Renal cortical epithelial cell (primary cell): ENCODE measurements at places on chromosomes 11 and 22. TPM values are rescaled to one million over a fixed set of nuclear protein-coding genes. Genes with fewer than 3 reads are reported as not detected.

Gene OR8D1
- not detected in 2 replicates for total RNA-seq

Gene TMEM45B
- 0.50 and 5.0 TPM in 2 replicates for total RNA-seq

Gene KCNJ11
- total RNA-seq: 0.25 and 0.35 TPM in 2 replicates

- no peak for DNase-seq
These were observed 2.2 kb upstream of the PLAAT5 start for GRCh38 chr11:63493127-63493526.

- DNase-seq: no peak
These were observed 12.0 kb downstream of the TBC1D22A start for GRCh38 chr22:46774253-46774979.

GRCh38 chr11:31974366-31975136 lies 116.3 kb upstream of the RCN1 start:
- peak; percentile 79 for DNase-seq
